Cardiac muscle cell (in vitro differentiated cells and primary cell): ENCODE measurements at places on chromosomes 11 and 22. TPM values are rescaled to one million over a fixed set of nuclear protein-coding genes. Genes with fewer than 3 reads are reported as not detected.
A peak's percentile ranks its signal among the peaks of the same experiment; 100 is the strongest.

GRCh38 chr22:39475337-39475736 is 18.5 kb downstream of the MGAT3 start:
- no peak for DNase-seq

- DNase-seq: peak; percentile 53
These were observed 340.7 kb downstream of the LARGE1 start for GRCh38 chr22:33579448-33580093.

CBLIF gene
- polyA plus RNA-seq: not detected in 2 replicates

DNA sequence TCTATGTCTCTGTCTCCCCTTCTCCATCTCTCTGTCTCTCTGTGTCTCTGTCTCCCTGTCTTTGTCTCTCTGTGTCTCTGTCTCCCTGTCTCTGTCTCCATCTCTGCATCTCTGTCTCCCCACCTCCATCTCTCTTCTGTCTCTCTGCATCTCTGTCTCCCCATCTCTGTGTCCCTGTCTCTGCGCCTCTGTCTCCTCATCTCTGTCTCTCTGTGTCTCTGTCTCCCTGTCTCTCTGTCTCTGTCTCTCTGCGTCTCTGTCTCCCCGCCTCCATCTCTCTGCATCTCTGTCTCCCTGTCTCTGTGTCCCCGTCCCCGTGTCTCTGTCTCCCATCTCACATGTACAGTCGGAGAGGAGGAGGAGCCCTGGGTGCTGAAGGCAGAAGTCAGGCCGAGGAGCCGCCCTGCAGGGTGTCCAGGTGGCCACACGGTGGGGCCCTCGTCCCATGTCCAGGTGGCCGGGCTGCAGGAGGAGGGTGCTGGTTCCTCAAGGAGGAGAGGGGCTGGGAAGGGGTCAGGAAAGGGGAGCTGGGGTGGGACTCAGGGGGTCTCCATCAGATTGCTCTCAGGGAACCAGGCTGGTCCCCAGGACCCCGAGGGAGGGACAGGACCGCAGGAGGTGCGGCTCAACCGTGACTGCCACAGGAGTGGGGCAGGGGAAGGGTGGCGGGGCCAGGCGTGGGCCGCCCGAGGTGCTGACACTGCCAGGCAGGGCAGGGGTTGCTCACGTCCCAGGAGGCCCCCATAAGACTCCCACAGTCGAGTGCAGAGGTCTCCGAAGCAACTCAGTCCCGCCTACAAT is 25.6 kb upstream of the TH start:
- DNase-seq: peak; percentile 73
